Erythroblast (primary cell): ENCODE measurements at places on chromosomes 6 and 20.

- peak; percentile 68 for DNase-seq
Measured at GRCh38 chr20:51542033-51542570, 417 bp downstream of the NFATC2 start.

- DNase-seq, result no peak
Measured at GRCh38 chr20:43975096-43975768, 60.6 kb downstream of the TOX2 start.

- DNase-seq, result no peak
Measured at GRCh38 chr6:148658681-148659430, 88.0 kb upstream of the UST start.

DNA sequence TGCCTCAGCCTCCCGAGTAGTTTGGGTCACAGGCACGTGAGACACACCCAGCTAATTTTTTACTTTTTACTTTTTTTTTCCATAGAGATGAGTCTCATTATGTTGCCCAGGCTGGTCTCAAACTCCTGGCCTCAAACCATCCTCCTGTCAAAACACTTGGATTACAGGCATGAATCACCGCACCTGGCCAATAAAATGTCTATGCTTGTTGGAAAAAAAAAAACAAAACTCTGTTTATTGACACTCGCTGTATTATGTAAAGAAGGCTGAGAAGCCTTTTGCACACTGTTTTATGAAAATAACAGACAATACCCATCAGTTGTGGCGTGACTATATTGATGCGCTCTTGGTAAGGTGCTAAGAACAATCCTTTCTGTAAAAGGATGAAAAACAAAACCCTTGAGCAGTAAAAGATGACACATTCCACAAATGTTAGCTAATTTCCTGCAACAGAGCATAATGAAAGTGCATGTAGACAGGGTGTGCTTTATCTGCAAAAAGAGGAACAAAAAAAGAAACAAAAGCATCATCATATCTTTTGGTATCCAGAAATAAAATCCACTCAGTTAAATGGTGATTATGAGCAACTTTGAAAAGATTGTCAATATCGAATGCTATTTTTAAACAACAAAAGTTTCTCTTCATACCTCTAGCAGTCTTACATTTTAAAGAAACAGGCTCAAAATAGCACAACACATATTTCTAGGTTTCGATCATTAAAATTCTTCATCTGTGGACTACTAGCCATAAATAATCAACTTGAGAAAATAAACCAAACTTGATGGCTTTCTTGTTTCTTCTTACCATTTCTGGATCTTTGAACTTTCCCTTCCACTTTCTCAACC is 108.3 kb upstream of the PHACTR1 start:
- no peak for DNase-seq

DNA sequence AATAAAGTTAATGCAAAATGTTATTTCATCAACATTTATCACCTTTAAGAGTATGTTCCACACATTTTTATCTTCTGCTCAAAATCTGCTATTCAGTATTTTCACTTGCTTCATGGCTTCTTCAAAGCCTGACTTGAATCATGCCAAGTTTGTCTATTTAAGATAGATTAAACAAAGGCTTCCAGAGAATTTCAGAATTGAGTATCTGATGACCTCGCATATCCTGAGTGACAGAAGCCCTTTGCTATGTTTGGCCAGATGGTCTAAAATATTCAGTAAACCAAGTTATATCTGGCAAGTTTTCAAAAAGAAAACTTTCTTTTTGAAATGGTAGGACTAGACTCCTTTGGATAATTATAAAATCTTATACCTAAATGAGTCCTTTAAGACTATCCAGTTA is 348.9 kb upstream of the KCNQ5 start:
- no peak for DNase-seq

DNA sequence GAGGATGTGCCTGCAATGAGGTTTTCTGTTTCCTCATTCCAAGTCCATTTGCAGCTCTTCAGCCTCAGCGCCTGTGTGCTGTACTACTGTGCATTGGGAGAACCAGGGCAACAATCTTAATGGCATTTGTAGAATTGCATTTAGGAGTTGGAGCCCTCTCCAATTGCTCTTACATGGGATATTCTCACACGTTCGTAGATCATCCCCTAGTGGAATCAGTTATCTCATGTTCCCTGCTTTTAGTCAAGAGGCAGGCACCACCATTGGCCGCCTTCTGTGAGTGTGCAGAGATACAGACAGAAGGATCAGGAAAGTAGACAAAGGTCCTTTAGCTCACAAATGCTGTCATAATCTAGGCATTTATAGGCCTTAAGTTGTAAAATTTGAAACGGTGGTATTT is 84.2 kb upstream of the RGS17 start:
- DNase-seq, result no peak
